ENCODE measurements at places on chromosomes 6 and 20.

GRCh38 chr6:144989319-144990107, 704.4 kb downstream of the UTRN start:
- no peak for DNase-seq

DNA sequence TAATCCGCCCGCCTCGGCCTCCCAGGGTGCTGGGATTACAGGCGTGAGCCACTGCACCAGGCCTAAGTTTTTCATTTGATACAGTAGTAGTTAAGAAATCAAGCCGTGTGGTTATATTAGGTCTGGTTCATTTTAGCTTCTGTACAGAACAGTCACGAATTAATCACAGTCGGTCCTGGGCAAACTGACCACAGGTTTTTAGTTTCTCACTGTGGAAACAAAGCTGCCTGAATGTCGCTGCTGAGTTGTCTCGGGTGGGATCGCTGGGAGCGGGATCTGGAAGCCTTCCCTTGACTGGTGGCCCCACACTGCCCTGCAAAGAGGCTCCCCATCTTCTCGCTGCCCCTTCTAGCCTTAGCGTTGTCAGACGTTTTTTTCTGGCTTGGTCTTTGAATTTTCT, 18.6 kb downstream of the UCKL1 start:
- DNase-seq: no peak

- no peak for DNase-seq
These were observed 372.2 kb downstream of the NRN1 start for GRCh38 chr6:5634525-5634924.

DNA sequence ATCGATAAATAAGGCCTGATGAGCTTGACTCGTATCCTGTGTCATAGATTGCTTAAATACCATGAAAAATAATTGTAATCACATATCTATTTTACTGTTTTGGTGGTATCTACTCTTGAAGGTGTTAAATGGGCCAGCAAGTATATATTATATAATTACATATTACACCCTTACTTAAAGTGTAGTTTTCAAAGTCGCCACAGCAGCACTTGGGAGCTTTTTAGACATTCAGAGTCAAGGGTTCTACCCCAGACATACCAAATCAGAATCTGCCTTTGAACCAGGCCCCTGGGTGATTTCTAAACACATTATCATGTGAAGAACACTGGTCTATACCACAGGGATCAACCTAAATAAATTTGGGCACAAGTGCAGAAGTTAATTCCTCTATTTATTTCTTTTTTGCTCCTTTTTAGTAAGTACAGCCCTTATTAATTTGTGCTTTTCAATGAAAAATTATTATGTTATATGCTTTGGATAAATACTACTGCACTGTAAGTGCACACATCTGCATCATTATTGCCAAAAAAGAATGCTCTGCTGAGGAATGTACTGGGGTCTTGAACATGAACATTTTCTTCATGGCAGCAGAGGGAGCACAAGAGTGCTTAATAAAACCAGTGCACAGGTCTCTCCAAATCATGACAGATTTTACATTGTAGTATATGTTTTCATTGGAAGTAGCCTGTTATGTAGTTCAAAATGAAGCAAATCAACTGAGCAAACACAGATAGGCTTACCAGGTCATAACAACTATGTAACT, 3.1 kb upstream of the ATXN1 start:
- no peak for DNase-seq

GRCh38 chr6:129340983-129341382, 369.0 kb downstream of the ARHGAP18 start:
- DNase-seq: no peak

- DNase-seq: no peak
These were observed 5.7 kb downstream of the MAFB start for GRCh38 chr20:40683221-40683893.

- DNase-seq: no peak
These were observed 92.7 kb downstream of the FARS2 start for GRCh38 chr6:5353971-5354370.

DNA sequence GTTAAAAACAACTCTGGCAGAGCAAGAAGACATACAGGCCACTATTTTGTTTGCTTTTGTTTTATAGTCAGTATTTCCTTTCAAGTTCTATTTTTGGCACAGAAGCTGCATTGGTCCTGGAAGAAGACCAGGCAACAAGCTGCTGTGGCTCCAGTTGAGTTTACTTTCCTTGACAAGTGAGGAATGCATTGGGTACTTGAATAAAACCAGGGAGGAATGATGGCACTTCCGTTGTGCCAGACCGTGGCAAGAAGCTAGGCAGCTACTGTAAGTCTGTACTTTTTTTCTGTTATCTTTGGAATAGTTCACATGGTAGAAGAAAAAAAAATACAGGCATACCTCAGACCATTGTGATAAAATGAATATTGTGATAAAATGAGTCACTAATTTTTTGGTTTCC, 66.3 kb downstream of the NCOA3 start:
- DNase-seq: no peak

GRCh38 chr6:44430326-44430725, 42.8 kb downstream of the CDC5L start:
- no peak for DNase-seq

DNA sequence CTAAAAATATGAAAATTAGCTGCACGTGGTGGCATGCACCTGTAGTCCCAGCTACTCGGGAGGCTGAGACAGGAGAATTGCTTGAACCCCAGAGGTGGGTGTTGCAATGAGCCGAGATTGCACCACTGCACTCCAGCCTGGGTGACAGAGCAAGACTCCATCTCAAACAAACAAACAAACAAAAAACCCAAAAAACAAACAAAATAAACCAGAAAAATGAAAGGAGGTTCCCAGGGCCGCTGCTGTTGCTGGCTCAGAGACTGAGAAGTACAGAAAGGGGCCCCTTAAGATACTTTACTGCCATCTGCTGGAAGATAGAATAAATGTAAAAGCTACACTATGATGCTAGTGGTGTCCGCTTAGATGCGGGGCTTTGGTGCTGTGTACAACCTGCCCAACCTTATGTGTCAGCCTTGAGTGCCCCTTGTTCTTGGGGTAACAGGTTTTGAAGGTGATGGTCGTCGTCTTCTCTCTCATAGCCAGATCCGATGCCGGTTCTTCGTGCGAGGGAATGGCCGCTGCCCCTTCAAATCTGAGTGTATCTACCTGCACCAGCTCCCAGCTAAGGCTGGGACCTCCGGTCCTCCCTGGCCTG, 2.8 kb upstream of the FANCE start:
- DNase-seq: no peak

GRCh38 chr6:119446609-119447008, 97.0 kb upstream of the MAN1A1 start:
- no peak for DNase-seq

DNA sequence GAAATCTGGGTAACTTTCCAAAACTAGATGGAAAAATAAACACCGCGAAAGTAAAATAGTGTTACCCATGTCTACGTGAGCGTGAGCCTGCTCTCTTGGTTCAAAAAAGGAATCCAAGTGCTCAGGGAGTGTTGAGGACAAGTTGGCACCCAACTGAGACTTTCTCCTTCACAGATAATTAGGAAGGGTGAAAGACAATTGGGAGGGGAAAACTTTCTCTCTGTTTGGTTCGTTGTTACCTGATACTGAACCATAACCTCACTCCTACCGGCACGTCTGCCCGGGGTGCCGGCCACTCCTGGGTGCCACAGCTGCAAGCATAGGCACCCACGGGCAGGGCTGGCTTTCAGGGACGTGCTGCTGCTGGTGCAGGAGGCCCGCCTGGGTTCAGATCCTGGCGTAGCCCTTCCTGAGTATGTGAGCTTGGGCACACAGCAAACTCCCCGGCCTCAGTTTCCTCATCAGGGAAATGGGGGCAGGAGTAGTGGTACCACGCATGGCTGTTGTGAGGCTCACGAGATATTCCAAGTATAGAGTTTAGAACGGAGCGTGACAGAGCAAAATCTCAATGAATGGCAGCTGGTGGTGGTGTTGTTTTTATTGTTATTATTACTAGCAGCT, 38.2 kb upstream of the PMEPA1 start:
- DNase-seq: no peak

DNA sequence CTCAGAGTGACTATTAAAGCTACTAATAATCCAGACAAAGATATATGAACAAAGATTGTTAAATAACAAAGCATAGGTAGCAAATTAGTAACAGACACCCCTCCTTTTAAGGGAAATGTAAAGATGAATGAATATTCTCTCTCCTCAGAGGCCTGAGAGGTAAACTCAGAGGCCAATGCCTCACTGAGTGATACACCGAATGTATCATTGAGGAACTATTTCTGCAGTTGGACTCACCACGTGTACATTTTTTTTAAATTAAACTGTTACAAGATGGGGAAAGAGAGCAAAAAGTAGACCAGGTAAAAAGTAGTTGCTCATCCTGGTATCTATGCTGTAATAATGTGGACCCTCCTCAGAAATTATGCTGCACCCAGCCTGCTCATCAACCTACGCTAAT, 72.3 kb upstream of the IPCEF1 start:
- DNase-seq: no peak

DNA sequence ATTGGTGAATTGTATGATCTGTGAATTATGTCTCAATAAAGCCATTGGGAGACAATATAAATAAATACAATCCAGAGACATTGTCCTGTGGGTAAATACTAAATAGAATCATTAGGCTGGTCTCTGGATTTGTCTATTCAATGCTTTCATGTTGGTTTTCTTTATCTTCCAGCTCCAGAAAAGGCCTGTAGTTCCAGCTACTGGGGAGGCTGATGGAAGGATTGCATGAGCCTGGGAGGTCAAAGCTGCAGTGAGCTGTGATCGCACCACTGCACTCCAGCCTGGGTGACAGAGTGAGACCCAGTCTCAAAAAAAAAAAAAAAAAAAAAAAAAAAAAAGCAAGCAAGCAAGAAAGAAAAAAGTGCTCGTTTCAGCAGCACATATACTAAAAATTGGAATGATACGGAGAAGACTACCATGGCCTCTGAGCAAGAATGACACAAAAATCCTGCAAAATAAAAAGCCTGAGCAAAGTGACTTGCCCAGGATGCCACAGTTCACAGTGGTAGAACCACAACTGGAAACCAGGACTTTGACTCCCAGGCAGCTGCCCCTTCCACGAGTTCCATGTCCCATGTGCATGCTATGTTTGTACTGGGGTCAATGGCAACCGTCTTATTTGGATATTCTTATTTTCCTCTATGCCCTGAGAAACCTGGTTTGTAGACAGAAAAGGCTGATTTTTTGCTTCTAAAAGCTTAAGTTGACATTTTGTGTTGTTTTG, 33.6 kb upstream of the GMPR start:
- DNase-seq: no peak

- no peak for DNase-seq
These were observed 46.8 kb downstream of the RREB1 start for GRCh38 chr6:7154341-7155139.

DNA sequence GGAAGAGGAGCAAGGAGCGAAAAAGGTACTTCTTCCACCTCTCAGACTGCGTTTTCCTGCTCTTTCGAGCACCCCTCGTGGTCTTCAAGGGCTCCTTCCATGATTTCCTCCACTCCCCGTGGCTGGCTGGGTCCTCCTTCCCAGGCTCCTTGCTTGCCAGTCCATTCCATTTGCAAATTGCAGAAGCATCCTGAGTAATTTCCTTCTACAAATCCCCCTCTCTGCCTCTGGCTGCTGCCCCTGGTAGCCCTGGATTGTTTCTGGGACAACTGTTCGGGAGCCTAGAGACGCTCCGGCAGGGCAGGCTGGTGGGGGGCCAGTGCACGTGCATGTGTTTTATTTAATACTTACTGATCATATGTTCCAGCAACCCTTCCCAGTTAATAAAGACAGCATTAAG, 173.1 kb downstream of the ZMYND8 start:
- DNase-seq: no peak

GRCh38 chr6:147213772-147214171, 9.6 kb downstream of the STXBP5 start:
- no peak for DNase-seq

DNA sequence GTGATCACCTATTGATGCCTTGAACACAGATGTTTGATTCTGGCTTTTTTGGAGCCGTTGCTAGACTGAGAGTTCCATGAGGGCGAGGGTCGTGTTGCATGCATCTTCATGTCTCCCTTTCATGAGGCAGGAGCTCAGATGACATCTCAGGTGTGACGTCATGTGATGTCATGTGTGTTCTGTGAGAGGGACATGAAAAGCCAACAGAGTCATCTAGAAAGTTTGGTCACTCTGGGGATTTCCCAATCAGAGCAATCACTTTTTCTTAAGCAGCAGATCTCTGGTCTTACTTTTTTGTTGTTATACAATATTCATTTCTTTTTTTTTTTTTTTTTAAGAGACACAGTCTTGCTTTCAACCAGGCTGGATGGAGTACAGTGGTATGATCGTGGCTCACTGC, 411.8 kb downstream of the PREX1 start:
- no peak for DNase-seq

GRCh38 chr6:111047244-111047643, 40.1 kb upstream of the SLC16A10 start:
- no peak for DNase-seq

- DNase-seq: no peak
These were observed 7.7 kb upstream of the ZKSCAN8 start for GRCh38 chr6:28134015-28134414.
